ENCODE measurements at places on chromosomes 4 and X.
A peak's percentile ranks its signal among the peaks of the same experiment; 100 is the strongest.

DNA sequence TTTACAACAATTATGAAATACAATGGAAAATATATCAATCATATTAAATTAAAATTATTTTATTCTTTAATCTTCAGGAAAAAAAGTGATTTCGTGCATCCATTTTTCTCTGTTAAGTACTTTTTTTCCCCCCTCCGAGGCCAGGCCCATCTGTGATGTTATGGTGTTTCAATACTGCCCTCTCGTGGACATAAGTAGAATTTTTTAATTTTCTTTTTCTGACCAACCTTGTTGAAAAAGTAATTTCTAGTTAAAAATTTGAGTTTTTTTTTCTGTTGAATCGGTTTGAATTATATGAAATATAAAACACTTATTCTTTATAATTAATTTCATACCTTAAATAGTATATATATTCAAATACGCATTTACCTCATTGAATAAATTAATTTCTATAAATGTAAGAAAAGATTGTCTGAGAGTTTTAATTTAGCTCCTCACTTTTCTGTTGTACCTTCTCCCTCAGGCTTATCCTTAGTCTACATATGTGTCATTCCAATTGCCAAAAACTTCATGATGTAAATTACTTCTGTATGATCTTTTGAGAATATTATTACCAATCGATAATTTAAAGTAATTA is 175.8 kb upstream of the TECRL start:
- no peak for DNase-seq

- no peak for DNase-seq
Measured at GRCh38 chrX:23666282-23666681, 1.0 kb upstream of the PRDX4 start.

- no peak for DNase-seq
Measured at GRCh38 chrX:80917919-80918318, 108.2 kb upstream of the BRWD3 start.

DNA sequence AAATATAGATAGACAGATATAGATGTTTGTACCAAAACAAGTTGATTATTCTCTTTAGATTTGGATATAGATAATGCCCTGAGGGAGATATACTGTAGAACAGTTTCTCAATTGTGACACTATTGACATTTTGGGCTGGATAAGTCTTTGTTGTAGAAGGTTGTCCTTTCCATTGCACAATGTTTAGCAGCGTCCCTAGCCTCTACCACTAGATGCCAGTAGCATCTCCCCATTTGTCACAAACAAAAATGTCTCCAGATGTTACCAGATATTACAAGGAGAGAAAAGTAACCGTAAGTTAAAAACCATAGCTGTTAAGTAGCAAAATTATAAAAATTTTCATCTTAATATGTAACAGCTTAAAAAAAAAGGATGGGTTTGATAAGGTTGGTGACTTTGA is 2595.3 kb downstream of the ARAP2 start:
- no peak for DNase-seq

DNA sequence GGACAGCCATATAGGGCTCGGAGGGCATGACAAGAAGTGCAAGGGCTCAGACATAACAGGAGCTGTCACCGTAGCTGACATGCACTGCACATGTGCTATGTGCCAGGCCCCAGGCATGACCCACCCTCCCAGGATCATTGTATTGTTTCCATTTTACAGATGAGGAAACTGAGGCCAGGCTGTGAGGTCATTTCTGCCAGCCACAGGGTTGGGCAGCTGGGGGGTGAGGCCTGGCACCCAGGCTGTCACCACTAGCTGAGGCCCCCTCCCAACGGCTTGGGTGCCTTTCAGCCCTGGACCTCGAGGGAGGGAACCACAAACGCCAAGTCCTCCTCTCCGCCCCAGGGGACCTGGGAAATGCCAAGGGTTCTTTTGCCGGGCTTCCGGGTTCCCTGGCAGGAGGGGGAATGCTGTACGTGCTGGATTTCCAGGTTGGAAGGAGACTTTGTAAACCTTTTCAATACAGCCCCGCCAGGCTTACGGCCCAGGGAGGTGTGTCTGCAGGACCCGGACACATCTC is 12.6 kb downstream of the TREX2 start:
- no peak for DNase-seq

- no peak for DNase-seq
Measured at GRCh38 chr4:138003248-138003647, 238.9 kb downstream of the SLC7A11 start.

DNA sequence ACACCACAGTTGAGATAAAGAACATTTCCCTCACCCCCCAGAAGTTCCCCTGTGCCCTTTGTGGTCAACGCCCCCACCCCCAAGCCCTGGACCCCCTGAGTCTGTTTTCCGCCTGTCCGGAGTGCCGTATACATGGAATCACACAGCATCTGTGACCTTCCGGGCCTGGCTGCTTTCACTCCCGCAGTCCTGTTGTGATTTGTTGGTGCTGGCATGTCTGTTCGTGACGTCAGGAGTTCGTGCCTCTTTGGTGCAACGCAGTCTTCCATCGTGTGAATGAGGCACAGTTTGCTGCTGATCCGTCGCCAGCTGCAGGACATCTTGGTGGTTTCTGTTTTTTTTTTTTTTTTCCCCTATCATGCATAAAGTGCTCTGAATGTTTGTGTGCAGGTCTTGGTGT is 62.1 kb downstream of the PSAPL1 start:
- no peak for DNase-seq

GRCh38 chr4:15238720-15239119 is 189.1 kb upstream of the C1QTNF7 start:
- peak; percentile 12 for DNase-seq

GRCh38 chr4:159273141-159273438 is 170.2 kb downstream of the RAPGEF2 start:
- DNase-seq = no peak

- no peak for DNase-seq
Measured at GRCh38 chrX:53242310-53242709, 17.3 kb upstream of the KDM5C start.

GRCh38 chr4:101596781-101597552 is 193.6 kb upstream of the BANK1 start:
- no peak for DNase-seq

- DNase-seq = no peak
Measured at GRCh38 chrX:149392921-149393320, 112.2 kb downstream of the IDS start.

DNA sequence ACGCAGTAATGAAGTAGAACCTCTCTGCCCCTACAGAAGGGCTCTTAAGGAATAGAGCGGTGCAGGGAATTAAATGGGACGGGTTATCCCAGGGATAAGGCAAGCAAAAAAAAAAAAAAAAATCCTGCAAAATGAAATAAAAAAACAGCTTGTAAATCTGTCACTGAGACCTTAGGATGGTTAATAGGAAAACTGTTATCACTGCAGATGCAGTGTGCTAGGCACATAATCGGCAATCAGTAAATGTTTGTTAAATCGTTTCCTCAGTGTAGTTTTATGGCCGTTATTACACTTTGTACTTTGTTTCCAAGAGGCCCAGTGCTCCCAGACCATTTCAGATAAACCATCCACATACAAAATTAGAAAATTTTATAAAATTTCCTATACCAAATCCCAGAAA is 1.0 kb downstream of the HNRNPH2 start:
- no peak for DNase-seq

DNA sequence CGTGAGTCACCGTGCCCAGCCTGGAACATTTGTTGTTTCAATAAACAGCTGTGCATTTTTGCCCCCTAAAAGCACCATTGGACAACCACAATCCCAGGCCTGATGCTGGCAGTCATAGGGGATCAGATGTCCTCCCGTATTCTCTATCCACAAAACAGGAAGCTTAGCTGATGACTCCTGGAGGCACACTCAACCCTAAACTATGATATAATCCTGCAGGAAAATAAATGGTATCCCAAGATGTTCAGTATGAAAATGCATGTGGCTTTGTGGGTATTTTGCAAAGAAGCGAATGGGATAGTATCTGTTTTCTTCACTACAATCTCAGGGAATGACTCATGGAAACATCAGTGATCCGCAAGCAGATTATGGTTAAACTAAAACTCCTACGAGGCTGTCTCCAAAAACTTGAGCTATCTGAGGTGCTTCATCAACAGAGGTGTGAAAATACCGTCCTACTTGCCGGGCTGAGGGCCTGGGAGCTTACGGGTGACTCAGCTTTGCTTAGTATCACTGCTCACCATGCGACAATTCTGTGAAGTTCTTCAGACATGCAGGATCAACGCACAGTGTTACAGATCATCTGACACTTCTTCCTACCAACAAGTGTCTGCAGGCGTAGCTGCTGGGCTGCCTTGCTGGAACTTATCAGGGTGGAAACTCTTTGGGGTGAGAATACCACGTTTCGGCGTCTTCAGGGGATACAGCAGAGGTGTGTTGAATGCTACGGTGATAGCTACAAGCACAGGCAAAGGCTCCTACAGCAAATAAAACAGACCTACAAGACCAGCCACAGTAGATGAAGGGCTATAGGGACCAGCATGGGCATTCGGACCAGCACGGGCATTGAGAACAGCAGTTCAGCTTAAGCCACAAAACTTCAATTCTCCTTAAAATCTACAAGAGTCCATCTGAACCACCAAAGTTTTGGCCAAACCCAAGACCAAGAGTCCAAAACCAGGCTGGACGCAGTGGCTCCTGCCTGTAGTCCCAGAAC is 148.5 kb downstream of the DHRSX start:
- no peak for DNase-seq

DNA sequence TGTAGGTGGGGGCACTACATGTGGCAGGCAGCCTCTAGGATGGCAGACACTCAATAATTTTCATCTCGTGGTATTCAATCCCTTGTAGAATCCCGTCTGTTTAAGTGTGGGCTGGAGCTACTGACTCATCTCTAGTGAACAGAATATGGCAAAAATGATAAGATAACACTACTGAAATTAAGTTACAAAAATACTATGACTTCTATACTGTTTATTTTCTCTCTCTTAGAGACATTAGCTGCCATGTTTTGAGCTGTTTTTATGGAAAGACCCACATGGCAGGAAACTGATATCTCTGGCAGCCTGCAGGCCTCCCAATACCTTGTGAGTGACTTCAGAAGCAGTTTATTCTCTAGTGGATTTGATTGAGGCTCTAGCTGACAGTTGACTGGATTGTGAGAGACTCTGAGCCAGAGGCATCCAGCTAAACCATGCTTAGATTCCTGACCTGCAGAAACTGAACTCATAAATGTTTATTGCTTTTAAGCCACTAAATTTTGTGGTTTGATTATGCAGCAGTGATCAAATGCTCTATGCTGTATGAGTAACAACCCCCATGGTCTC is 298.8 kb upstream of the CTSO start:
- DNase-seq = no peak

GRCh38 chrX:57367649-57368048 is 81.1 kb downstream of the FAAH2 start:
- no peak for DNase-seq

DNA sequence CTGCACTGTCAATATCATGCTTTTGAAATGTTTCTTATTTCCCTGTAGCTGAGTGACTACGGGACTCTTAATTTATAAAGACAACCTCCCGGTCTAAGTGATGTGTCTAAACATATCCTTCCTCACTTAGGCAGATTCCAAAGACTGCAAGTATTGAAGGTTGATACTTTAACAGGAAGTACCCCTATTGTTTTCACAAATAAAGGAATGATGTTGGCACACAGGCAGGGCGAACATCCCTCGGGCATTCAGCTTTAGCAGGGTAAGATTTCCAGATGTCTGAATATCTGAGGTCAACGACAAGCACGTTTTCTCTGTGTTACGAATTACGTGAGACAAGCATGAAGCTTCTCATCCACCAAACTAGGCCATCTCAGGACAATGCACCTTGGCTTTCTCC is 638.0 kb upstream of the FRG1 start:
- no peak for DNase-seq

DNA sequence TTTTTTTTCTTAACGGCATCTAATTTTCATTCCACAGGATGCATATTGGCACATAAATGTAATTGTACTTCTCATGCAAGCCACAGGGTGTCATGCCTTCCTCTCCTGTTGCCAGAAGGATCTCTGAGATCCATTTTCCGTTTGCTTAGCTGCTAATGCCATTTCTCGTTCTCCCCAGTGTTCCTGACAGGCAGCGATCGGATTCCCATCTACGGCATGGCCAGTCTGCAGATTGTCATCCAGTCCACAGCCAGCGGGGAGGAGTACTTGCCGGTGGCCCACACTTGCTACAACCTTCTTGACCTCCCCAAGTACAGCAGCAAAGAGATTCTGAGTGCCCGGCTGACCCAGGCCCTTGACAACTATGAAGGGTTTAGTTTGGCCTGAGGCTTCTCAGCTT is 8.9 kb upstream of the NAP1L5 start:
- no peak for DNase-seq

DNA sequence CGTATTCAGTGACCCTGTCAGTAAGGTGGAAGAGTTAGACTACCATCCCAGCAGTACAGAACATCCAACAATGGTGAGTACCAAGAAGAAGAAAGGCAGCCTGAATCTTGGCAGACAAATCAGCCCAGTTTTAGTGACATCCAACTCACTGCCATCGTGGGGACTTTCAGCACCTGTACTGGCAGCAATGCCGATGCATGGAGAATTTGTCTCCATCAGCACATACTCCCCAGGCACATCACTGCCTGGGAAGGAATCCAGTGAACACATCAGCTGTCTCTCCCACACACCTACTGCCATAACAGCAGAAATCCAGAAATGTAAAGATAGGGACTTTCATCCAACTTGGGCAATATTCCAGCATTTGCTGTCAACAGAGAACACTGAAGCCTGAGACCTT is 29.8 kb downstream of the PTCHD1 start:
- DNase-seq = no peak

- no peak for DNase-seq
Measured at GRCh38 chrX:139850968-139851367, 81.9 kb downstream of the ATP11C start.

DNA sequence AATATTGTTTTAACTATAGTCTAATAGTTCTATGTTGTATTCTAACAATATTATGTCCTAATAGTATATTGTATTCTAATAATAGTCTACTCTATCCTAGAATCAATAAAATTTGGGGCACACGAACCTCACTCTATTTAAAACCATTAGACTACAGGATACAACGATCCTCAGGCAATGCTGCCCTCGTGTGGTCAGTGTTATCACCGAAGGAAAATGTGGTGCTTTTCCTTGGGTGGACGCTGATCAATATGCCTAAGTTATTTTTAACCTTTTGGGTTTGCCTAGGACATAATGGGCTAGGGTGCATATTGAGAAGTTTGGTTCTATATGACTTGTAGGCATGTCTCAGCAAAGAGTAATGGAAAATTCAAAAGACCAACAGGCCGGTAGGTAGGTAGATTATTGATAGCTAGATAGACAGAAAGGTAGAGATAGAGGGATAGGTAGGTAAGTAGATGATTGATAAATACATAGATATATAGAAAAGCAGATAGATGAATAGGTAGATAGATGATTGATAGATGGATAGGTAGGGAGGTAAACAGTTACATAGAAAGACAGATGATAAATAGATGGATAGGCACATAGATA is 75.1 kb downstream of the PRKX start:
- peak; percentile 53 for DNase-seq

- no peak for DNase-seq
Measured at GRCh38 chr4:90190525-90190924, 63.3 kb downstream of the CCSER1 start.

DNA sequence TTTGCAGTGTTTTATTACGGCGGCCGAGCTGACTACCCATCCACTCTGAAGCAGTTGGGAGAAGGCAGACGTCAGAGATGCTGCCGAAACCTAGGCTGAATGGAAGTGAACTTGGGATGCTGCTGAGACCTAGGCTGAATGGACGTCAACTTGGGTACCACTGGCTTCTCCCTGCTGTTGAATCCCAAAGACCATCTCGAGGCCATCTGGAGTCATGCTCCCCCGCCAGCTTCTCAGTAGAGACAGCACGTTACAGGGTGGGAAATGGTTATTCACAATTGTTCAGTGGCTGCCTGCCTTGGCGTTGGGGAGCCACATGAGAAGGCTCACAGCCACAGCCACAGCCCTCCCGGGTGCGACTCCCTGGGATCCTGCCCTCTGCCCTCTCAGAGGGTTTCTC is 40.9 kb downstream of the P2RY8 start:
- no peak for DNase-seq

Measured in progenitor cell of endocrine pancreas (in vitro differentiated cells).